Activated naive CD4-positive, alpha-beta T cell treated with anti-CD3 and anti-CD28 coated beads for 36 hours (primary cell): ENCODE measurements at places on chromosomes 7 and 10.
A peak's percentile ranks its signal among the peaks of the same experiment; 100 is the strongest.

GRCh38 chr7:22403344-22403743, 46.4 kb upstream of the RAPGEF5 start:
- no peak for DNase-seq

GRCh38 chr10:44477046-44477425, 92.1 kb upstream of the CXCL12 start:
- no peak for DNase-seq

GRCh38 chr7:112421666-112422486, 28.4 kb upstream of the IFRD1 start:
- DNase-seq: peak; percentile 23

DNA sequence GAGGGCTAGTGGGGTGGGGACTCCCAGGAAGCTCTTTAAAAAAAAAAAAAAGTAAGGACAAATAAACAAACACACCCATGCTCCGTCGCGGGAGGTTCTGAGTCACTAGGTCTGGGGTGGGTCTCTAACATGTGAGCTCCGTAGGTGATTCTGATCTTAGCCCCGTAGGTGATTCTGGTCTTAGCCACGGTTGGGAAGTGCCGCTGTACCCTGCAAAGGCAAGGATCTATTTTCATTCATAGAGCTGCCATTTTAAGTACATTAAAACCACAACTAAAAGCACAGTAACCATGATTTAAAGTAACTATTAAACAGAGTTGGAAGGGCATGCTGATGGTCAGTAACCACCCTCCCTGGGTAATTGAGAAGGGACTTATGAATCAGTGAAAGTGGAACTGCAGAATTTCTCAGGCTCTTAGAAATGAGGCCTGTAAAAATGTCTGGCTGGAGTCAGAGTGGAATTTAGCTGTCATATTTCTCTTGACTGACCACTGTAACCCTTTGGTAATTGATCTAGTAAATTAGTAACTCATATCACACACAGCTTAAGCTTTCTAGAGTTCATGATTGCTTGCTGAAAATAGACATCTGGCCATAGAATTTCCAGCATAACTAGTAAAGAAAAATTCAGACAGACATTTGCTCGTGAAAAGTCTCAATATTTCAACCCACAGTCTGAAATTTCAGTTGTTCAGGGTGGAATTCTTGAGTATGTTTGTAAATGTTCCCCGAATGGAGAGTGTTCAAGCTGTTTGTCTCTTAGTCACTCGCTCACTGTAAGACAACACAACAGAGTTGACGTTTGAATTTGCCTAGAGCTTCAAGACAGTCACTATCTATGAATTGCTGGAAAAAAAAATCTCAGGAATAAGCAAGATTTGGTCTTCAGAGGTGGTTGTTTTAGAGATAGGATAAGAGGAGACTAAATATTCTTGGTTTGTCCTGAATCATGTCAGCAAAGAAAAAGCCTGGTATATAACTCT, 34.2 kb upstream of the TCF7L2 start:
- DNase-seq: no peak

- DNase-seq: no peak
These were observed 41.3 kb downstream of the ETV1 start for GRCh38 chr7:13948019-13948801.

DNA sequence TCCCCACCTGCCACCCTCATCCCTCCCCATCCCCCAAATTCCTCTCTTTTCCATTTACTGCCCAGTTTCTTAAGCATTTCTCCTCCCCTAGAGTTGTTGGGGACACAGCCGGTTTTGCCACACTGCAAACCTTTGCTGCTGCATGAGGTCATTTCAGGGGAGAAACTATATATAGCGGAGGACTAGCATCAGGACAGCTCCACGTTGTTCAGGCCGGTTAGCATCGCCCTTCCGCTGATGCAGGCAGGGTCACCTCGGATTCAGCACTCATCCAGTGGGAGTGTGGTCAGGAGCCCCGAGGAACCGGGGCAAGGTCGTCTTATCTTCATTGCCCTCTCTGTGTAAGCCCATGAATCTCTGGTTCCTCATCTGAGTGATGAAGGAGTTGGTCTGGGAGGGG, 15.6 kb downstream of the UBTD1 start:
- DNase-seq: no peak
